ENCODE measurements at places on chromosomes 3 and 15.

GRCh38 chr3:377158-377561 lies 180.6 kb downstream of the CHL1 start:
- DNase-seq: no peak

GRCh38 chr3:180870008-180870699 lies 42.3 kb upstream of the FXR1 start:
- DNase-seq: no peak

DNA sequence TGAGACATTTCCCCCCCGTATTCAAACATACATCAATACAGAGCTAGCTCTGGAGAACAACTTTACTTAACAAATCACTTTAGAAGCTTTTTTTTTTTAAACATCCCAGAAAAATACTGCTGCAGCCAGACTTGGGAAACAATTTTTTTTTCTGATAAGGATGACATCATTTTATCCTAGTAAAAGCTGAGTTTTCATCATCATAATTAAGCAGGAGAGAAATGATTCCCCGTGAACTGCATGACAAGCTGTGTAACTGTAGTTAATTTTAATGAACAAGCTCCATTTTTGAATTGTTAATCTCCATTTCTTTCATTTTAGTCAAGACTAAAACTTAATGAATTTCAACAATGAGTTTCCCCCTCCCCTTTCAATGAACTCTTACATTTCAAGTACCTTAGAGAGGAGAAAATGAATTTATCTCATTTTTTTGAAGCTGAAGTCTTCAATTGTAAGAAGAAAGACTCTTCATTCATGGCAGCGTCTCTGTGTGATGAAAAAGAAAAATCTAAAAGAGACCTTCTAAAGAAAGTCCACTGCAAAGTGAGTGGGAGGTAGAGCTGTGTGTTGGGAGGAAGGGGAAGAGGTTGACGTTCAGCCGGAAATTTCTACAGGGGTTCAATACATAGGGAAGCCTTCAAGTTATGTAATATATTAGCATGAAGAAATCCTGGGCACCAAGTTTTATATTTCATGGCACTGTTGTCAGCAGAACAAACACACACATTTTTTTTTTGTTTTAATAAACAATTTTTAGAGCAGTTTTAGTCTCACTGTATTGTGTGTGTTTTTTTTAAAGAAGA lies 31.7 kb downstream of the HES1 start:
- no peak for DNase-seq

DNA sequence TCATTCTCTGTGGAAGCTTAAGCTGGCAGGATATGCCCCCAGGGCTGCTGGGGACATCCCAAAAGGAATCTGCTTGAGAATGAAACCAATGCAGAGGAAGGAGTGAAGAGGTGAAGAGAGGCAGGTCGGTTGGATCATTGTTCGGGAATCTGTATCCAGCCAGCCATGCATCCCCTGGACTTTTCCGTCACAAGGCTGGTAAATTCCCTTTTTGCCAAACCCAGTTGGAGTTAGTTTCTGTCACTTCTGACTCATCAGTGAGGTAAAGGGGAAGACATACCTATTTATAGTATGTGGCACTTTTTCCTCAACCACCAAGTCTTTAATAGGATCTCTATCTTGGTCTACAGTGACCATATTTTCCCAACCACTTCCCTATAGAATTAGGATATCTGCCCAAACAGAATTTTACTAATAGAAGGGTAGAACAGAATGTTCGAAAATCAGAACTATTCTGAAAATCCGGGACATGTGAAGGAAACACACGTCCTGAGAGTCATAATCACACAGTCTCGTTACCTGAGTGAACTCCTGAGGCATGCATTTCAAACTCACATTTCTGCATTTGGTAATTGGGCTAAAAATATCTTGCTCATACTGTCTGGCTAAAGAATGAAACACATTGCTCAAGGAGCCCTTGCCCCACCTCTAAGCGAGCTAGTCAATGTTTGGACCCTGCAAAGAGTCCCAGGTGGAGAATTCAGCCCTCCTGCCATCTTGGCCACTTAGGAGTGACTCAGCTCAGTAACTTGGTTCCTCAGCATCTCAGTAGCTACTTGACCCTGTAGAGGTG lies 289.7 kb upstream of the ADAMTS9 start:
- no peak for DNase-seq
